Stimulated activated naive CD4-positive, alpha-beta T cell treated with Interleukin-2 at 50 U/mL for 16 hours (primary cell): ENCODE measurements at places on chromosomes 1 and 21.

GRCh38 chr1:32984455-32985171 lies 20.0 kb upstream of the RNF19B start:
- DNase-seq, result peak; percentile 25

GRCh38 chr1:32652244-32652962 lies 1.4 kb downstream of the RBBP4 start:
- DNase-seq, result no peak

- DNase-seq, result no peak
Observed at GRCh38 chr1:11684070-11684469, 3.1 kb upstream of the MAD2L2 start.

DNA sequence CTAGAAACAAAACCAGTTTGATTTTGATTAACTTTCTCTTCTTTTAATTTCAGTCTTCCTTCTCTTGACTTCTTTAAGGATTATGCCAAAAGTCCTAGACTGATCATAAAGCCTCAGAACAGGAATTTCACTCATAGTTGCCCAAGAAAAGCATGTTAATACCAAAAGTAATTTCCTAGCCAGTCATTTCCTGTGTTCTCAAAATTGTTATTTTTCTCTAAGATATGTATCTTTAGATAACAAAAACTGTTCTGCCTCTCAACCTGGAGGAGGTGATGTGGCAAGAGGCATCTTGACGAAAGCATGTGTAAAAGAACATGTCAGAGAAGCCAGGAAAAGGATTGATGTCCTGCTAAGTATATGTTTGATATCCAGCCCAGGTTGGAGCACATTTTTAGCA lies 78.0 kb upstream of the IPO9 start:
- DNase-seq, result no peak

DNA sequence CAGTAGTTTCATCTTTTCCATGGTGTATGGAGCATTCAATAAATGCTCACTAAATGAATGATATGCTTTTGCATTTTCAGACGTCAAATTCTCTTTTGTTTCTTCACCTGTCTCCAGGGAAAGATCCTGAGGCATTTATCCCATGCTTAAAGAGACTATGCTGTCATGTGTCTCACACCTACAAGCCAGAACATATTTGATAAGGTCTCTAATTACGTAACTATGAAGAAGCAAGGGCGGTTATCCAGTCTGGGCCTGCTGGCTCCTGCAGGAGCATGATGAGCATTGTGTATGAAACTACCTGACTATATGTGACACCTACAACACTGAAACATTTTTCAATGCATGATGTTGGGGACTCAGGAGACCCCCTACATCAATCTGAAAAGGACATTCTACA lies 51.8 kb downstream of the FBXO42 start:
- DNase-seq, result no peak

DNA sequence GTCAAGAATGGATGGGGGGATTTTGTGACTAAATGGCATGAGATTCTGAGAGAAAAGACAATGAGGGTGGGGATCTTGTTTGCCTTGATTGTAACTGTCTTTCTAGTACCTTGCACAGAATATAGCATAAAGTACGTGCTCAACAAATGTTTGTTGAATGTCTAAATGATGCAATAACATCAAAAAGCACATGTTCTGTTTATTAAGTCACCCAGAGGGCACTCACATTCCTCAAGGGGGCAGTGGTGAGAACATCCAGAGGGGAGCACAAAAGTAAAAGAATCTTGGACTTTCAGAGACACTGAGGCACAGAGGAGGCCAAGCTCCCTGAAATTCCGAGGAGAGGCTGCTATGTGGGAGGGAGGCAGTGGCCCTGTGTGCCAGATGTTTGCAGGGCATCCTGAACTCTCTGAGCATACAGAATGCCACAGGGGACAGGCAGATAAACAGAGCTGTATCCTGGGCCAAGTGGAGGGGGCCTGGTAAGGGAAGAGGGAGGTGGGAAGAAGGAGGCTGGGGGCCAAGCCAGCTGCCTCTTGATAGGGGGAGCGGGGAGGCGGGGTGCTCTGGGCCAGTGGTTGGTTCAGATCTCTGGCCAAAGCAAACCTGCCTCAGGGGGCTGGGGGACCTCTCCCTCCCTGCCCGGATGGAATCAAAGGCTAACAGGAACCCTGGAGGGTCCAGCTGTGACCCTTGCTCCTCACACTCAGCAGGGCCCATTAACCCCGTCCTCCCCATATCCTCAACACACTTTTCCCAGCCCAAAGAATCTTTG lies 6.5 kb upstream of the ATP1A2 start:
- DNase-seq, result peak; percentile 26

DNA sequence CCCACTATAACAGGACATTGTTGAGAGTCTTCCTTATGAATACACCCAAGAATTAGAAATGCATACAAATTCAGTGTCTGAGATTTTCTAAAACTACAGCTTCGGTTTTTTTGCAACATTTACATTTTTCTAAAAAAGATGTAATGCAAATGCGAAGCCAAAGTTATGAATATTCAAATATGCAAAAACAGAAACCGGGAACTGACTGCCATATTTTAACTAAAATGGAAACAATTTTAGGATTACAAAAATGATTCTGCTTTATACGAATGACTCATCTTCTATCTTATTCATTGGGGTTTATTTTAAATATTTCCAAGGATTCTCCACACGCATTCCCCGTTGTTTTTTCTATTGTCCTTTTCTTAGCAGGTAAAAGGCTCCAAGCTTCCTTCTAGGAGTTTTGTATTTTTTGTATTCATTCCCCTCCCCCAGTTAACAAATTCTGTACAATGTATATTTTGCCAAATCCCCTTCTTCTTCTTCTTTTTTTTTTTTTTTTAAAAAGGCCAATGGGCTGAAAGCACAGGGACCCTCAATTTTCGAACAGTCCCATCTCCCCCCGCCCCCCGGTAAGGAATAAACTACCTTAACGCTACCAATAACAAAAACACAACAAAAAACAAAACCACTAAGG lies 1.0 kb downstream of the ARPC5 start:
- no peak for DNase-seq

DNA sequence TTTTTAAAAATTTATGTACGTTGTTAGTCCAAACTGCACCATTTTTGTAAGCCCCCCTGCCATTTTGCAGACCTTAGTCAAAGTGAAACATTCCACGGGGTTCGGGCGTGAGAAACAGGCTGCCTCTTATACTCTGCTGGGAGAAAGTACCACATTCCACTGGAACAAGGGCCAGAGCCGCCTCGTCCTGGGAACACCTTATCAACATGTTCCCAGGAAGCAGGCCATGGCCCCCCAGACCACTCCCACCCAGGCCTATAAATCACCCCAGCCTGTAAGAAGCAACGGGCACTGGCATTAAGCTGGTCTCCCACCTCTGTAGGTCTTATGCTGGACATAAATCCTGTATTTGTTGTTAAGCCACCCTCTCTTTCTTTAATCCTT lies 854 bp upstream of the ZRANB2 start:
- DNase-seq, result no peak

DNA sequence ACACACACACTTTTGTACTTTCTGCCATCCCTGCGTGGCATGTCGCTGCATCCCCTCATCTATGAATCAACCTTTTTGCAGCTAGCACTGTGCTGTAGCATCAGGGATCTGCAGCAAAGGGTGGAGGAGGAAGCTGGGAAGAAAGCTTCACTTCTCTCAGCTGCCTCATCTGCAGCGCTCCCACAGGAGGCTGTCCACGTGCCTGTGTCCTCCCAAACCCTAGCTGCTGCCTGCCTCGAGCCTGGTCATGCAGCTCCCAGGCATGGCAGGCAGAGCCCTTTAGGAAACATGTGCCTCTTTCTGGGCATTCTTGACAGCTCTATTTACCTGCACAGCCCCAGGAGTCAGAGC lies 262.1 kb upstream of the SGIP1 start:
- DNase-seq, result no peak

DNA sequence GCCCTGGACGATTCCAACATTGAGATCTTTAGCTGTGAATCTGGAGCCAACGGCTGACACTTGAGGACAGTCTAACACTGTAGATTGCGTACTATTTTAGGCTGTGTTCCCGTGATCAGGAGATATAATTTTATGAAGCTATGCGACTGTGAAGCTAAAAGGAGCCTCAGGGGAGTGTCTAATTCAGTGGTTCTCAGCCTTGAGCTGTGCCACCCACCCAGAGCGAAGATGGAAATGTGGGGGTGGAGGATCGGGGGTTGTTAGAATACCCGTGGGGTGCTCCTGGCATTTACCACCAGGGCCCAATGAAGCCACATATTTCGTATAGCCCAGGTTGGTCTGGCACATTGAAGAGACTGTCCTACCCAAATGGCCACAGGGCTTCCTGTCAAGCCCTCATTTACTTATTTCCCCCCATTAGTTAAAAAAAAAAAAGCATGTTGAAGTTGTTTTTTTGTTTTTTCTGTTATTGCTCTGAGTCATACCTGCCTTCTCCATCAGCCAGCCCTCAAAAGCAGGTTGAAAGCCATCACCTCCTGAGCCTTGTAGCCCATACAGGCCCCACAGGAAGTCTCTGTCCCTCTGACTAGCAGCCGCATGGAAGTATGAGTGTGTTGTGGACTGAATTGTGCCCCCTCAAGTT lies 141.7 kb downstream of the GALNT2 start:
- peak; percentile 24 for DNase-seq

DNA sequence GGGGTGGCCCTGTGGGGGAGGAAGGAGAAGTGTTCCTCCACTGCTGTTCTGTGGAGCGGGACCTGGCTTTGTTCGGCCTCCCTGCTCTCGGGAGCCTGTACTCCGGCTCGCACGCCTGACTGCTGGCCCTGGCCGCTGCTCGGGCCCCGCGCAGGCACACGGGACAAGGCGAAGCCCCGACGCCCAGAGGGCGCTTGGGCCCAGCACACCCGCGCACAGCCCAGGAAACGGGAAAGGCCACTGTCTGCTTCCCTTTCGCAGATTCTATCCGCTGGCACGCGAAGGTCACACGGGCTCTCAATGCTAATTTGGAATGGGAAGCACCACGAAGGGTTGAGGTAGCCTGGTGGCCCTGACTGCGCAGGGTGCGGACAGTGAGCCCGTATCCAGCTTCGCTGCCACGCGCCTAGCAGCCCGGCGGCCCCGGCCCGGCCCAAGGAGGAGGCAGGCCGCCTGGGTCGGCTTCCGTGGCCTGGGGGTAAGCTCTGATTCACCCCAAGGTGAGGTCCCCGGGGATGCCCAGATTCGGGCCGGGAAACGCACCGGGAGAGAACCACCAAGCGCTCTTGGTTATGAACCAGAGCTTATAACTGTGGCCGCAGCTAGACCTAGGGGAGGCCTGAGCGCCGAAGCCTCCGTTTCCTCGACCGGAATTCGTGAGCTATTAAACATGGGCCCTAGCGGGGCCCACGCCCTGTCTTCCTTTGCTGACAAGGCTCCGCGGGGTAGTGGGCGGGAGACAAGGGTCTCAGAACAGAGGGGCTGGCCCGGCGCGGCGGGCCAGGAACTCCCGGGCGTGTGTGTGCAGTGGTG lies 19.7 kb upstream of the TBX15 start:
- DNase-seq, result no peak

GRCh38 chr1:61358770-61359455 lies 276.6 kb downstream of the NFIA start:
- no peak for DNase-seq

- DNase-seq, result no peak
Observed at GRCh38 chr1:233459968-233460367, 132.4 kb downstream of the MAP3K21 start.

DNA sequence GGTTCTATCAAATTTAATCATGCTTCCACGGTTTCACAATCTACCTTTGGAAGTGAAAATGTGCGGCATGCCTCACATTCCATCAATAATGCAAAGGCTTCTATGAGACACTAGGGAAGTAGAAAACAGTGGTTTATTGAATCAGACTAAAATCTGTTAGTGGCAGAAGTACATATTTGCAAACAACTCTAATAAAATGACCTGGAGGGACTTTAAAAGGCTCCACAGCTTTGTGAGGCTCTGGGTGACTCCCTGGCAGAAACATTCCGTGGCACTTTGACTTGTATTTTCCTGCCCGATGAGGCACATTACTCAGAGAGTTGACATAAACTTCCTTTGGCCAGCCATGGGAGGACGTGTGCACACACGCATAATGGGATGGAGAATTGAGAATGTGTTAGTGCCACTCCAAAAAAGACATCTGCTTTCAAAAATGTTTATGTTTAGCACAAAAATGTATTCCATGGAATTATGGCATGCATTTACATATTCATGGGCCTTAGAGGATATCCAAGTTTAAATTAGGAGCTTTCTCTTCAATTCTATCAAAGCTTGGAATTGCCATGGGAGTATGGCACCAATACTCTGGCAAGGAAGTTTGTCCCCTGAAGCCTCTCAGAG lies 60.0 kb upstream of the SSX2IP start:
- DNase-seq, result no peak

- no peak for DNase-seq
Observed at GRCh38 chr1:109266965-109267364, 16.0 kb downstream of the PSRC1 start.

GRCh38 chr1:31373056-31373896 lies at the start of gene FABP3:
TSS of gene FABP3 (minus strand) at chr1:31373076. CDS start at chr1:31373014, 62 bp downstream.
- DNase-seq, result no peak

- no peak for DNase-seq
Observed at GRCh38 chr1:46497020-46497419, 7.4 kb downstream of the DMBX1 start.

GRCh38 chr1:156025876-156026275 lies 5.1 kb upstream of the SSR2 start:
- DNase-seq, result no peak

- no peak for DNase-seq
Observed at GRCh38 chr1:66998972-66999371, 55.0 kb downstream of the SLC35D1 start.

GRCh38 chr1:114482585-114482984 lies 28.4 kb downstream of the TRIM33 start:
- DNase-seq, result no peak

- no peak for DNase-seq
Observed at GRCh38 chr1:247747616-247748015, 325 bp downstream of the OR14A2 start.

DNA sequence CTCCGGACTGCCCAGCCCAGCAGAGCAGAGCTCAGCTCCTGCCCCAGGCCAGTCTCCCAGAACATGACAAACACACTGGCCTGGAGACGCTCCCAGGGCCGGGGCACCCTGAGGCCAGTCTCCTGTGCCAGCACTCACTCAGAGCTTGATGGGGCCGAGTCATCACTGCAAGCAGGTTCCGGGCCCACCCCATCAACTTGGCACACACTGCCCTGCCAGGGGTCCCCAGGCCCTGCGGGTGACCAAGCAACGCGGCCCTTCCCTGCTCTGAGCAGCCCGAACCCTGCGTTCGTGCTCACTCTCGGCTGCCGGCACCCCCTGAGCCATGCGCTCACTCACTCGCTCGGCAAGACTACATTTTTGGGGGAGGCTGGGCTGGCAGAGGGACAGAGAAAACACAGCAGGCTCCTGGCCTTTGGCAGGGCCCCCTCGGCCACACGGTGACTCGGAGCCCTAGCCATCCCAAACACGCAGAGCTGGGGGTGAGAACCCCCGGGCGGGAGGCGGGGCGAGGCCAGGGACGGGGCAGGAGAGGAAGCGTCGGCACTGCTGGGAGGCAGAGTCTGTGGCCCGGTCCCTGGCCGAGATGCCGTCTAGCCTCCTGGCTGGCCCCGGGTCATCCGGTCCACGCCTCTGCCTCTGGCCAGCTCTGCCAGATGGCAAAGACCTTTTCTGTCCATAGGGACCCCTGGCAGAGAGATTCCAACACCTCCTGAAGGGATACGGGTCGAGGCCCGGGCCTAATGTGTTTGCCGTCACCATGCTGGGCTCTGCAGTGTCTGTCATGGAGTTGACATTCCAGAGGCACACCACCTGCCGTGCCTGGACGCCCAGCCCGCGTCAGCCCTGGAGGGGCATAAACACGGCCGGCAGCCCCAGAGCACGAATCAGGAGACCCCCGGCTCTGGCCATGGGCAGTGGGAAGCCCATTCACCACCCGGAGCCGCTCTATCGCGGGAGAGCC lies 68.0 kb downstream of the MEGF6 start:
- DNase-seq, result no peak

GRCh38 chr1:78902641-78903040 lies 103.9 kb downstream of the ADGRL4 start:
- no peak for DNase-seq

- DNase-seq, result no peak
Observed at GRCh38 chr1:116765962-116766361, 11.7 kb downstream of the CD2 start.
